ENCODE measurements at places on chromosomes 13 and 19.

- DNase-seq, result no peak
Measured at GRCh38 chr13:113850722-113851479, 13.0 kb downstream of the GAS6 start.

GRCh38 chr13:64928696-64929499 lies 2301.2 kb downstream of the PCDH9 start:
- no peak for DNase-seq

- DNase-seq, result no peak
Measured at GRCh38 chr19:7912144-7912696, 2.4 kb upstream of the TGFBR3L start.

- DNase-seq, result no peak
Measured at GRCh38 chr13:75455962-75456361, 26.0 kb downstream of the TBC1D4 start.

DNA sequence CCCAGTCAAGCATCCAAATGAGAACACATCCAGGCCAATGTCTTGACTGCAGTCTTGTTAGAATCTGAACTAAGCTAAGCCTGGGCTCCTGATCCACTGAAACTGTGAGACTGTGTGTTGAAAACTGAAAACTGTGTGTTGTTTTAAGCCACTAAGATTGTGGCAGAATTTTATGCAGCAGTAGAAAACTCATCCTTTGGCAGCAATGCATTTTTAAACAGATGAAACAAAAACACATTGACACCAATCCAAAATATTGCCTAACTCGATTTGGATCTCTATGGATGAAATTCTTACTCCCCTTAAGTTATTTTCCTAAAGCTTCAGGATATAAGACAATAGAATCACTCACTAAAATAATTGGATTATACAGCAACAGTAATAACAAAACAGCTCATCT lies 202.3 kb upstream of the KLF12 start:
- no peak for DNase-seq

GRCh38 chr19:45402298-45403061 lies 2.4 kb downstream of the PPP1R13L start:
- DNase-seq, result no peak

DNA sequence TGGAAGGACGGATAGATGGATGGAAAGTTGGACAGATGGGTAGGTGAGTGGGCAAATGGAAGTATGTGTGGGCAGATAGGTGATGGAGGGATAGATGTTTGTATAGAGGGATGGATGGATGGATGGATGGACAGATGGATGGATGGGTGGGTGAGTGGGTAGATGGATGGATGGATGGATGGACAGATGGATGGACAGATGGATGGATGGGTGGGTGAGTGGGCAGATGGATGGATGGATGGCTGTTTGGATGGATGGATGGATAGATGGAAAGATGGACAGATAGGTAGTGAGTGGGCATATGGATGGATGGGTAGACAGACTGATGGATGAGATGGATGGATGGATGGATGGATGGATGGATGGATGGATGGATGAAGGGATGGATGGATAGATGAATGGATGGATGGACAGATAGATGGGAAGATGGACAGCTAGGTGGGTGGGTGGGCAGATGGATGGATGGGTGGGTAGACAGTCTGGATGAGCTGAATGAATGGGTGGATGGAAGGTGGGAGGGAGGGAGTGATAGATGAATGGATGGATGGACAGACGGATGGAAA lies 74.9 kb upstream of the KCTD15 start:
- DNase-seq, result no peak

DNA sequence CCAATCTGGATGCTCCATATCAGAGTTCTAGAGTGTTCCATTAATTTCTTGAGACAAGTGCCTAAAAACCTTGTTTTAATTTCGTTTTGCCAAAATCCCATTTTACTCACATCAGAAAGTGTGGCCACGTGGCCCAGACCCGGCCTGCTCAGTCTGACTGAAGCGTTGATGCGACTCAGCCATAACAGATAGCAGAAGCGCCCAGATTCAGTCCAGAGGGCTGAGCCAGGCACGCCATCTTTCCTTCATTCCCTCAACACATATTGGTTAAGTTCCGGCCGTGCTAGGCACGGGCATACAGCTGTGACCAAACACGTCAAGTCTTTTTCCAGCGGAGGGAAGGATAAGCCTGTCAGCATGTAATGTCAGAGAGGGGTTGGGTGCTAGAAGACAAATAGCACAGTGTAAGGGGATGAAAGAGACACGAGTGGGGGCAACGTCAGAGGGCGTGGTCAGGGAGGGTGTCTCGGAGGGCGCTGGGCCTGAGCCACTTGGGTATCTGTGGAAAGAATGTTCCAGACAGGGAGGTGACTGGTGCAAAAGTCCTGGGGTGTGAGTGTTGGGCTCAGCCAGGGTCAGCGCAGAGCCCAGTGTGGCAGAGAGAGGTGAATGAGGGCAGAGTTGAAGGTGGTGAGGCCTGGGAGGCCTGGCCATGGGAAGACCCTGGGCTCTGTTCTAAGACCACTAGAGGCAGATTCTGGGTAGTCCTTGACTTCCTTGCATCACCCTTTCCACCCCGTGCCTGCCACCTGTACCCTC lies 3.1 kb downstream of the F10 start:
- no peak for DNase-seq

DNA sequence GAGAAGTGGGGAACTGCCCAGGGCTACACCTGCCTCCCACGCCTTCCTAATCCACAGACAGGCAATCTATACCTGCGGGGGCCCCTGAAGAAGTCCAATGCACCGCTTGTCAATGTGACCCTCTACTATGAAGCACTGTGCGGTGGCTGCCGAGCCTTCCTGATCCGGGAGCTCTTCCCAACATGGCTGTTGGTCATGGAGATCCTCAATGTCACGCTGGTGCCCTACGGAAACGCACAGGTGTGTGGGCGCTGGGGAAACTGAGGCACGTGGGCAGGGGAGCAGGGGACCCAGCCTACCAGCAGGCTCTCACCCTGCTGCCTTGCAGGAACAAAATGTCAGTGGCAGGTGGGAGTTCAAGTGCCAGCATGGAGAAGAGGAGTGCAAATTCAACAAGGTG lies 1.4 kb downstream of the IFI30 start:
- no peak for DNase-seq

- no peak for DNase-seq
Measured at GRCh38 chr13:50224534-50224933, 209.3 kb downstream of the KCNRG start.

DNA sequence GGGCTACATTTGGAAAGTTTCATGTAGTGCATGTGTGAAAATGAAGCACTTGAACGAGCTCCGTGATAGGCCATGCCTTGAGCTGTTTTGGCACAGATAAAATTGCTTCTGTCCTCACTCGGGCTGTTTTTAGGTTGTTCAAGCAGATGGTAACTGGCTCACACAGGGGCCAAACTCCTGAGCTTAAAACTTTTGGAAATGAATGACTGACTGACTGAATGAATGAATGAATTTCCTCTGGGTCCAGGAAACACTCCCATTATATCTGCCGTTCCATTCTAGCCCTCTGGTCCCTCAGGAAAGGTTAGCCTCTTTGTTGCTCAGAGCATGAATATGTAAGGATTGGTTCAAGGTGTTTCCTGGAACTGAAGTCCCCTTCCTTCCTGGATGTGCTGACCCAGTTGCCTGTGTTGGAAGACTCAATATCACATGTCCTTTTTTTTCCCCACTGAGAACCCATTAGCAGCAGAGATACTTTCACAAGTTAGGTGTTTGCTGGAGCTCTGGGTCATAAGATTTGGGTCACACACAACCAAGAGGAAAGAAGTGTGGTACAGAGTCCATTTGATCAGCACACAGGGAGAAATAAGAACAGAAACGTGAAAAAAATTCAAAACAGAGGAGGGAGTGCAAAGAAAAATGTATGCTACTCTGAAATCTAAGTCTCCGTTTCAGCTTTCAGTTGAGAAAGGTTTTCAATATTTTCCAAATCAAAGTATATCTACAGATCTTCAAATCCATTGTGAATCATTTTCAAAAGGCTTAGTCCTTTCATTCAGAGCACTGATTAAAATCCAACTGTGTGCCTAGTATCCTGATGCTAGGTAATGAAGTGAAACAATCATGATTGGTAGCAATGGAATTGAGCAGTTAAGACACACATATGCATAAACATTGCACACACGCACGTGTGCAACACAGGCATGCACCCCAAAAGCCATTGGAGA lies 18.9 kb downstream of the MBNL2 start:
- no peak for DNase-seq

GRCh38 chr13:110575322-110576069 lies 14.0 kb upstream of the RAB20 start:
- DNase-seq, result no peak

- no peak for DNase-seq
Measured at GRCh38 chr13:50126263-50126992, 111.2 kb downstream of the KCNRG start.

DNA sequence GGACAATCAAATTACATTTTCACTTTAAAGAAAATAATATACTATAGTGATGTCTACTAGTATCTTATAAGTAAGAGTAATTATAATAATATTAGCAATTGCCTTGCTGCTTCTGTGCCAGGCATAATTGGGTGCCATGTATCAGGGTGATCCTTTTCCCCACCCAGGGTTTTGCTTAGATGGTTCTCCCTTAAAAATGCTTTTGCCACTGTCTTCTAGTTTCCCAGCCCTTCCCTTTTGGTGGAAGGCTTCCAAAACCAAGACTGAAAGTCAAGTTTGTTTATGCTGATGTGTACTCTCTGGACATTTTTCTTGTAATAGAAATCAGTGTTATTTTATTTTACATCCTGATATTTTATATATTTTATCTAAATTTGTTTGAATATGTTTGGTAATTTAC lies 77.8 kb downstream of the ITGBL1 start:
- no peak for DNase-seq

GRCh38 chr13:96797136-96797535 lies 197.1 kb downstream of the OXGR1 start:
- no peak for DNase-seq

GRCh38 chr13:88461272-88462009 lies 790.3 kb downstream of the SLITRK5 start:
- no peak for DNase-seq
